ENCODE measurements at places on chromosomes 5 and 9. TPM values are rescaled to one million over a fixed set of nuclear protein-coding genes. Genes with fewer than 3 reads are reported as not detected.

DNA sequence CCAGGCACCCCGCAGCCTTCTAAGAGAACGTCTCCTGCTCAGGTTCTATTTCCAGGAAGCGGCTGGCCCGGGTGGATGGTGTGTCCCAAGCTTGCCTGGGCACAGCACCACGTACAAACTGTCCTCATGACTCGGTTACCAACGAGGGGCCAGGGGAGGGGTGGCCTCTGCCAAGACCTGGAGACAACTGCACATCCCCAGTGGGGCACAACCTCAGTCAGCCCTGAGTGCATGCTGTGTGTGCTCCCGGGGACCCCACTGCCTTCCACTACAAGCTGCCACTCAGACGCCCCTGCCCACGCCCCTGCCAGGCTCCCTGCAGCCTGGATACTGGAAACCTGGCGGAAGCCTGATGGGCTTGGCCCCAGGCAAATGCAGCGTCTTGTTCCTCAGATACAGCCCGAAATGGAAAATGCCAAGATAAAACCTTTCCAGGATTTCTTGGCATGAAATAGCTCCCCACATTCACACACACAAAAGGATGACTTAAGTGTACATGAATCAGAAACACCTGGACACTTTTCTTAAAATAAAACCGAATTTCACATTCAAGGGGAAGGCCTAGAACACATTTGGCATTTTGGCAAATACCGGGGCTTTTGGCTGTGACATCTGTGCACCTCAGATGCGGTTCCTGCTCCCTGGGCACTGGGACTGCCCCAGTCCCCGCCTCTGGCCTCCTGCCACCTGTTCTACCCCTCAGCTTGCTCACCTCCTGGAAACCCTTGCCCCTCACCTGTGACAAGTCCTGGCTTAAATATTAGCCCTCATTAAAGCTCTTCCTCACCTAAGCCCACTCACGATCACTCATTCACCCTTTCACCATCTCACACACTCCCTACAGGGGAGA lies 62.5 kb downstream of the COL23A1 start:
- H3K27ac ChIP-seq = no peak overlapping the region
- no peaks in the 10 kb centered on the region for H3K4me1 ChIP-seq
- DNase-seq = no peak
- no peaks in the 10 kb centered on the region for H3K27me3 ChIP-seq
- H3K4me3 ChIP-seq = no peak overlapping the region

DNA sequence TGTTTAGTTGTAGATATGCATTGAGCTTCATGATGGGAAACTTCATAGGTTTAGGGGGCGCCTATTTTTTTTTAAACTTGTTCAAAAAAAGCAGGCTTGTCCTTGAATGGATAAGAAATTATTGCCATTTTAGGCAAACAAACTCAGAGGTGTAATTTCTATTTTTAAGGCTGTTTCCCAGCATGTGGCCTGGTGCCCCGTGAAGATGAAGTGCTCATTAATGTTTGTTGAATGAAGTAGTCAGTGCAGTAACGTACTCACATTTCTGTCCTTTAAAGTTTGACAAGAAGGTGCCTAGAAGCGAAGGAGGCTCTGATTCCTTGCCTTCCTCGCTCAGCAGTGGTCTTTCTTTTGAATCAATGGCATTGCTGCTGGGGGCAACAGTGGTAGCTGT lies 54.3 kb downstream of the ZNF618 start:
- no peak overlapping the region for H3K27ac ChIP-seq
- no peak for DNase-seq
- H3K4me3 ChIP-seq = no peak overlapping the region
- no peaks in the 10 kb centered on the region for H3K36me3 ChIP-seq
- no peaks in the 10 kb centered on the region for H3K27me3 ChIP-seq

- peaks cover 11% of the 10 kb centered on the region for H3K4me1 ChIP-seq
- H3K4me3 ChIP-seq = peak overlapping the region; percentile 78
- DNase-seq = peak; percentile 47
- no peaks in the 10 kb centered on the region for H3K27me3 ChIP-seq
These were observed 449 bp upstream of the PCSK5 start for GRCh38 chr9:75889977-75890471.

DNA sequence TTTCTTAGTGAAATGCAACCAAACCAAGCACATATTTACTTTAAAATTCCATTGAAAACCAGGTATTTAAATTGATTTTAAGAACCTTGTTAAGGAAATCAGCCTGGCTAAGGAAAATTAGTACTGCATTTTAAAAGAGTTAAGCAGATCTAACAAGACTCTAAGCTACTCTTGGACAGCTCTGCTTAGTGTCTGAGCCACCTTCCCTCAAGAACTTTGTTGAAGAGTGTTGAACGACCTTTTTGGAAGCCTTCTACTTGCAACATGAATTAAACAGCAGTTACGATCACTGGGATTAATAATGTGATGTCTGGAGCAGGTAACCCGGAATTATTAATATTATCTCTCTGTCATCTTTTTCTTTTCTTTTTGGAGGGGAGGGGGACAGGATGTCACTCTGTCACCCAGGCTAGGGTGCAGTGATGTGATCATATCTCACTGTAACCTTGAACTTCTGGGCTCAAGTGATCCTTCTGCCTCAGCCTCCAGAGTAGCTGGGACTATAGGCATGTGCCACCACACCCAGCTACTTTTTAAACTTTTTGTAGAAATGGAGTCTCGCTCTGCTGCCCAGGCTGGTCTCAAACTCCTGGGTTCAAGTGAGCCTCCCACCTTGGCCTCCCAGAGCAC lies 74.7 kb downstream of the ANKRD55 start:
- no peak overlapping the region for H3K27ac ChIP-seq
- no peaks in the 10 kb centered on the region for H3K36me3 ChIP-seq
- DNase-seq = no peak
- no peaks in the 10 kb centered on the region for H3K27me3 ChIP-seq
- H3K4me3 ChIP-seq = no peak overlapping the region

GRCh38 chr9:5015934-5016333 lies 30.9 kb downstream of the JAK2 start:
- H3K27ac ChIP-seq = no peak overlapping the region
- no peaks in the 10 kb centered on the region for H3K27me3 ChIP-seq
- no peaks in the 10 kb centered on the region for H3K36me3 ChIP-seq
- no peaks in the 10 kb centered on the region for H3K4me1 ChIP-seq

- no peak overlapping the region for H3K4me3 ChIP-seq
- no peak for DNase-seq
- peaks cover 51% of the 10 kb centered on the region for H3K27me3 ChIP-seq
- peaks cover 24% of the 10 kb centered on the region for H3K4me1 ChIP-seq
- H3K36me3 ChIP-seq = no peaks in the 10 kb centered on the region
- no peak overlapping the region for H3K27ac ChIP-seq
These were observed 2.6 kb upstream of the PPARGC1B start for GRCh38 chr5:149727336-149728035.

TSLP gene
- 0.11 TPM for total RNA-seq

SLC34A3 gene
- not detected for total RNA-seq
